Bronchial epithelial cell (primary cell): ENCODE measurements at places on chromosomes 7 and 10. TPM values are rescaled to one million over a fixed set of nuclear protein-coding genes. Genes with fewer than 3 reads are reported as not detected.

The TSPAN14 gene
- 21.1 and 30.1 TPM in 2 replicates for total RNA-seq

The ZP3 gene
- 12.8 and 26.1 TPM in 2 replicates for total RNA-seq

The DLX6 gene
- total RNA-seq, result not detected in 2 replicates

The HGF gene
- under 0.01 and 3.7 TPM in 2 replicates for total RNA-seq

GRCh38 chr10:1299041-1299726 lies 243.0 kb downstream of the WDR37 start:
- no peak for DNase-seq

- DNase-seq, result peak; percentile 76
These were observed 35.4 kb upstream of the FAM133B start for GRCh38 chr7:92625617-92626016.

- no peak for DNase-seq
These were observed 18.2 kb downstream of the BAG3 start for GRCh38 chr10:119669331-119669730.

DNA sequence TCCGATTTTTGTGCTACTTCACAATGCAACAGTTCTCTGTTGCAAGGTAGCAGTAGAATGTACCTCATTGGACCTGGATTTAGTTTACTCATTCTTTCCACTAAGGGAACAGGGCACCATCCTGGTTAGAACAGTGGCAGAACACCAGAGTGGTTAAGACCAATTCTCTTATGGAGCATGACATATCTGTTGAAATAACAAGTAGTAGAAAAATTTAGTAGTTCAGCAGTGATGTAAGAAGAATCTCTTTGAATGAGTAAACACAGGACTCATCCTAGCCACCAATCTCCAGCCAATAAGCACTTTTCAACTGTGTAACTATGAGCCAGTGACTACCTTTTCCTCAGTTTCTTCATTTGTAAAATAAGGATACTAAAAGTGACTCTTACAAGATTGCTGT lies 2.4 kb downstream of the ANKRD22 start:
- DNase-seq, result peak; percentile 64

DNA sequence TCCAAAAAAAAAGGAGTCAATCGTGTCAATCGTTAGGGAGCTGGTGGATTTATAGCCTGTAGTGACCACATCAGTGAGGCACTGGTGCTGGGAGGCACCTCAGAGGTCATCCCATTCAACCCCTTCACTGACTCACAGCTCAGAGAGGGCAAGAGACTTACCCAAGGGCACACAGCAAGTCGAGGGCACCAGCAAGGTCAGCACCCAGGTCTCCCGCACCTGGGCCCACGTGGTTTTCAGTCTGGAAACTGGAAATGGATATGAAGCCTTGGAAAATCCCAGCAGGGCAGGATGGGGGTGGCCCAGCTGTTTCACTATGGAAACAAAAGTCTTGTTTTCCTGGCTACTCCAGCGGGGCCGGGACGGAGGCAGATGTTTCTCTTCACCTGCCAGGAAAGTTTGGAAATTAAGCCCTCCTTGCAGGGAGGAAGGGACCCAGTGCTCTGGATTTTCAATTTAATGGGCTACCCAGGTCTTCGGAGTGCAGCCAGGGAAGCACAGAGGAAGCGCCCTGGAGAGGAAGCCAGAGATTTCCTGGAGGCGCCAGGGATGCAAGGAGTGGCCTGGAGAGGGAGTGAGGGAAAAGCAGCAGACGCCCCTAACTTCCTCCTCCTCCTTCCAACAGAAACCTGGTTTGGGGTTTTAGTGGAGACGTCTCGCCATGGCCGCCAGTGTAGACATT lies 157.2 kb upstream of the TNRC18 start:
- DNase-seq, result no peak

- no peak for DNase-seq
These were observed 14.3 kb downstream of the ANKRD1 start for GRCh38 chr10:90906596-90906995.
